NCI-H446 (cell line): ENCODE measurements at places on chromosomes 7 and 10.

DNA sequence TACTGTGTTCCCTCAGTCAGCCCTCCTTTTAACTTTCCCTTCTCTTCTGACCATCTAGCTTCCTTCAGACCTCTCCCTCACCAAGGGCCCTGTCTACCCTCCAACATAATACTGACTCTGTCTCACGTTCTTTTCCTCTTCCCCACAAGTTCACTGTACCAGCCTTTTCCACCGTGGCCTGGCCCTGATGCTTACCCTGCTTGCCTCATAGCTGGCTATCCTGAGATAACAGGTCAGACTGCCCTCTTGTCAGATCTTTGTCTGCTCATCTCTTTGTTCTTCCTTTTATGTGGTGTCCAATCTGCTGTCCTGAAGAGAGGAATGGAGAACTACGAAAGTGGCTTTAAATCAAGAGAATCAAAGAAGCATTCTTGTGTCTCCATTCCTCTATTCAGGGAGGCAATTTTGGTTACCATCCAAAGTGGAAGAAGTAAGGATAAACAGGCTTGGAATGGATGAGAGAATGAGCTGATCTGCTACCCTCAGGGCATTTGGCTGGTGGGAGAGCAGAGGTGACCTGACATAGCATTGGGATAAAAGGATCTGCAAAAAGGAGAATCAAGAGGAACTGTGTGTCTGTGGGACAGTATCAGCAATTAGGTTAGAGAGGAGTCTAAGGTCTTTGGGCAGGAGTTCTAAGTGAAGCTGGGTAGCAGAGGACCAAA, 8.1 kb downstream of the BTAF1 start:
- DNase-seq, result no peak

- no peak for DNase-seq
Observed at GRCh38 chr7:155961241-155962190, 149.3 kb upstream of the SHH start.

DNA sequence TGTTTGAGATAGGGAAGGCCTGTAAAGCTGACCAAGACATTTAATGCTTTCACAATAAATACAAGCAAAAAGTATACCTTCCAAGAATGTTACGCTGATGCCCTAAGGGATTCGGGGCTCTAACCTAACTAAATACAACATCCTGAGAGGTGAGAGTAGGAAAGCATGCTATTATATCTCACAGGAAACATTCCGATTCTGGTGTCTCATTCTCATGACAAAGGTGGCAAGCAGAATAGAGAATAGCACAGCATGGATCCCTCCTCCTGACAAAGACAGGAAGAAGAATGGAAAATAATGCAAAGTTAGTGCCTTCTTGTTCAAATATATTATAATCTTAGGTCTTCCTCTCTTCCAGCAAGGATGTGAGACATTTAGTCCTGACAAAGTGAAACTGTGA, 504.3 kb downstream of the TFEC start:
- DNase-seq, result no peak

GRCh38 chr7:150879345-150879744, 27.0 kb downstream of the AOC1 start:
- DNase-seq, result no peak

GRCh38 chr7:151081170-151082101, 827 bp upstream of the FASTK start:
- no peak for DNase-seq

GRCh38 chr10:30842894-30843293, 188.8 kb downstream of the ZNF438 start:
- no peak for DNase-seq

GRCh38 chr10:3969876-3970666, 185.1 kb upstream of the KLF6 start:
- DNase-seq, result no peak

DNA sequence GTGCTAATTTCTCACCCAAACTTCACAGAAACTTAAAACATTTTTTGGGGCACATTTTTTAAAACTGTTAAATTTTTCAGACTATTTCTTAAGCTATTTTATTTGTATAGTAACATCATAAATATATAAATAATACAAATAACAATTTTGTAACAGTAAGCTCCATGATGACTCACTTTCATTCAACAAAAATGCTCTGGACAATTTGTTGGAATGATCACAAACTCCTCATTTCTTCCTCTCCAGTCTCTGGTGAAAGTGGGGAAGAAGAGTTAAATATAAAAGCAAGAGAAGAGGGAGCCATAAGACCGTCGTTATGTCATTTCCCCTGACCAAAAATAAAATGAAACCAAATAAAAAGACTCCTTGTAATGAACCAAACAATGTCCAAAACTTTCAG, 162.4 kb downstream of the AGMO start:
- no peak for DNase-seq

DNA sequence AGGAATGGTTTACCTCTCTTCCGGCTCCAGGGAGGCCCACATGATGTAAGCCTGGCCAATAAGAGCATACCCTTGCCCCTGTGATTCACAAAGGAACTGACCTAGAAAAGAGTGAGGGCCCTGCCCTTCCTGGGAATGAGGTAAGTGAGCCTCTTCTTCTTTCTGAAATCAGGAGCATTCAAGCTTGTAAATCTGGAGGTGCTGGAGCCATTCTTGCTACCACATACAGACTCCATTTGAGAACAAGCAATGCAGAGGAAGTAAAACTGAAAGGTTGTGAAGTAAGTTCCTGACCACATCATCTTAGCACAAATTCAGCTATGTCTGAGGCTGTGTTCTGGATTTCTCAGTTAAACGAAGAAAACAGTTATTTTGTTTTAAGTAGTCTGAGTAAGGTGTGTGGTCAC, 132.2 kb downstream of the CD36 start:
- DNase-seq, result no peak

DNA sequence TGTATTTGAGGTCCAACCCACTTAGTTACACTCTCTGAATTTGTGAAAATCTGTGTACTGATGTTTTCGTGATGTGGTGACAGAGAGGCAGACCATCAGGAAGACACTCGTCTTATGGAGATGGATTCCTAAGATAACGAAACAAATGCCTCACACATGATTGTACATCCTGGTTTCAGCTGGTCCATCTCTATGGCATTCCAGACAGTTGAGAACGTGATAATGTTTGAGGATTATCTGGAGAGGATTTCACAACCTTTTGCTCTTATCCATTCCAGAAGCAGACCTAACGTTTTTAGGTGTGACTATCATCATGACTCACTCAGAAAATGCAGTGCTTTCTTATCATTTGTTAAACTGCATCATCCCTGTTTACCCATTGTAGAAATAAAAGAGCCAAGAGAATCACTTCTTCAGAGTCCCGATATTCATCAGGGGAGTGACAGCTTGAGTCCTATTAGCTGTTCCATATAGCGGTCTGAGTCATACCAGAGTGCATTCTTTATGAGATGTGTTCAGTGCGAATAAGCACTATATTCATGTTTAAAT, 74.5 kb downstream of the BMPER start:
- DNase-seq, result no peak

DNA sequence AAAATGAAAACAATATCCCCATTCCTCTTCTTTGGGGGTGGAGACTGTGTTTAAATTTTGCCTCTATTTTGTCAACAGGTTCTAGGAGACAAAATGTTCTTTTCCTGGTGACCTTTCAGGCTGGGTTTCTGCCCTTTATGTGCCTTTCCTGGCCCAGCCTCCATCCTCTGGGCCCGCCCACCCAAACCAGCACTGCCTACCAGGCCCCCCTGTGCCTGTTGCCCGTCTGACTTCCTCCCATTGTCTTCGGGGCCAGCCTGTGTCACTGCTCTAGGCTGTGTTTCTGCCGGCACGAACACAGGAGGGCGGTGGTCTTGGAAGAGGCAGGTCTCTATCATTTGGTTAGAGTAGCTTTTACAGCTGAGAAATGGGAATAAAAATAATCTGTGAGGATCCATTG, 13.9 kb downstream of the TSPAN14 start:
- DNase-seq, result no peak

DNA sequence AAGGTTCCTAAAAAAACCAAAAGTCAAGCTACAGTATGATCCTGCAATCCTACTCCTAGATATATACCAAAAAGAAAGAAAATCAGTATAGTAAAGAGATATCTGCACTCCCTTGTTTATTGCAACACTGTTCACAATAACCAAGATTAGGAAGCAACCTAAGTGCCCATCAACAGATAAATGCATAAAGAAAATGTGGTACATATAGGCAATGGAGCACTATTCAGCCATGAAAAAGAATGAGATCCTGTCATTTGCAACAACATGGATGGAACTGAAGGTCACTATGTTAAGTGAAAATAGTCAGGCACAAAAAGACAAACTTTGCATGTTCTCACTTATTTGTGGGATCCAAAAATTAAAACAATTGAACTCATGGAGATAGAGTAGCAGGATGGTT, 1159.5 kb upstream of the AUTS2 start:
- DNase-seq, result no peak

GRCh38 chr10:123039632-123039930, 30.8 kb downstream of the ACADSB start:
- no peak for DNase-seq

DNA sequence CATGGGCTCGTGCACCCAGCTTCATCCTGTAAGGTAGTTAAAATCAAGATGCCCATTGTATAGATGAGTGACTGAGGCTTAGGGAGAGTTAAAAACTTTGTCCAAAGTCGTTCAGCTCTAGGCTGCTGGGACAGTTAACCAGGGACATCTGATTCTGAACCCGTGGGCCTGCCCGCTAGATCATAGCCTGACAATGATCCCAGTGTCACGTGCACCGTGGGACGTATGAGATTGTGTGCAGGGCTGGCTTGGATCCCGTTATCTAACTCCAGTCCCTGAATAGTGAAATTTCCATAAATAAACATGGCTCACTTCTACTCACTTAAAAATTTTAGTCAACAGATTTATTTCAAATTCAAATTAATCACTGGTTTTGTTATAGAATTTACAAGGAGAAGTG, 24.9 kb downstream of the C10orf120 start:
- DNase-seq, result no peak

- no peak for DNase-seq
Observed at GRCh38 chr7:42023262-42023661, 213.7 kb downstream of the GLI3 start.

DNA sequence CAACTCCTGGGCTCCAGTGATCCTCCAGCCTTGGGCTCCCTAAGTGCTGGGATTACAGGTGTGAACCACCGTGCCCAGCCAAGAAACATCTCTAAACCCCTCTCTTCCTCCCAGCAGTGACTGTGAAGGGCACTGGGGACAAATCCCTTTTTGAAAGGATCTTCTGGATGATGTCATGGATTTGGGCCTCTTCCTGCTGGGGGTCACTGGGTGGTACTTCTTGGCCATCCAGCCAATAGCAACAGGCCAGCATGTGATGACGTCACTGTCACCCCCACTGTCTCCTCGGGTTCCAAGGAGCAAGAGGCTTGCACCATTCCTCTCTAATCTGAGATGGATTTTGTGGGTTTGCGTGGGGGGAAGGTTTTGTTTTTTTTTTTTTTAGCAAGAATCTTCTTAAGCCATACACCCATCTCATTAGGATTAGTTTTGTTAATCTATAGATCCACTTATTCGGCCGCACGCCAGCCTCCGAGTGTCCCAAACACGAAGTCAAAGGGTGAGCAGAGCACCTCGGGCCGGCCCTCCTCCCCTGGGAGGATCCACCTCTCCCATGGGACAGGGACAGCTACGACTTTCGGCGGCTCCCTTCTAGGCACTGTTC, 29.4 kb upstream of the TNRC18 start:
- no peak for DNase-seq

GRCh38 chr10:3761904-3762303, 23.1 kb downstream of the KLF6 start:
- no peak for DNase-seq

- DNase-seq, result no peak
Observed at GRCh38 chr7:157436763-157437480, 100.1 kb downstream of the DNAJB6 start.

DNA sequence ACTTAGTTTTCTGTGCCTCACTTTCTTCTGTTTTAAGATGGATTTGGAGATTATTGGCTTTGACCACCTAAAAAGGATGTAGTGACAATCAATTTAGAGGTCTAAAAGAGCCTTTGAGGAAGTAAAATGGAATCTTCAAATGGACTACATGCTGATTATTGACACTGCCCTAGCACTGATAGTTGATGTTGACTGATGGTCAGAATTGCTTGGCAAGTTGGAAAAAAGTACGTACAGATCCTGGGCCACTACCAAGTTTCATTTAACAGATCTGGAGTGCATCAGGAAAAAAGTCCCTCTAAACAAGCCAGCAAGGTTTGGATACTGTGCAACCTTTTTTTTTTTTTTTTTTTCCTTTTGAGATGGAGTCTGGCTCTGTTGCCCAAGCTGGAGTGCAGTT, 81.1 kb downstream of the TCF7L2 start:
- no peak for DNase-seq

GRCh38 chr10:31484431-31485135, 165.6 kb downstream of the ZEB1 start:
- no peak for DNase-seq

DNA sequence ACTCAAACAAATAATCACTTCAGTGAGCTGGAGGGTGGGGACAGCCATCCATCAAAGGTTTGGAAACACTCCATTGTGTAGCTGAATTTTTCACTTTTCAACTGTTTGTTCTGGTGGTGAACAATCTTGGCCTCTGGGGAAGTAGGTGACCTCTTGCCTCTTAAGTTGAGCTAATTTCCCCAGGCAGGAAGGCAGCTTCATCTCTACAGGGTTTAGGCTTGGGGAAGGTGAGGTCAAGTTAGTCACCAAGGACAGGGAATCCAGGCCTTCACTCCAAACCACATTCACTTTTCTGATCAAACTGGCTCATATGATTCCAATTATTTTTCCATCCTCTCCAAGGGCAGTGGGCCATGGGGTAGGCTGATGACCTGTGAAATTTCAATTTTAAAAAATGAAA, 138.3 kb upstream of the HABP2 start:
- DNase-seq, result no peak

GRCh38 chr10:128873411-128874054, 593.5 kb upstream of the MGMT start:
- no peak for DNase-seq

DNA sequence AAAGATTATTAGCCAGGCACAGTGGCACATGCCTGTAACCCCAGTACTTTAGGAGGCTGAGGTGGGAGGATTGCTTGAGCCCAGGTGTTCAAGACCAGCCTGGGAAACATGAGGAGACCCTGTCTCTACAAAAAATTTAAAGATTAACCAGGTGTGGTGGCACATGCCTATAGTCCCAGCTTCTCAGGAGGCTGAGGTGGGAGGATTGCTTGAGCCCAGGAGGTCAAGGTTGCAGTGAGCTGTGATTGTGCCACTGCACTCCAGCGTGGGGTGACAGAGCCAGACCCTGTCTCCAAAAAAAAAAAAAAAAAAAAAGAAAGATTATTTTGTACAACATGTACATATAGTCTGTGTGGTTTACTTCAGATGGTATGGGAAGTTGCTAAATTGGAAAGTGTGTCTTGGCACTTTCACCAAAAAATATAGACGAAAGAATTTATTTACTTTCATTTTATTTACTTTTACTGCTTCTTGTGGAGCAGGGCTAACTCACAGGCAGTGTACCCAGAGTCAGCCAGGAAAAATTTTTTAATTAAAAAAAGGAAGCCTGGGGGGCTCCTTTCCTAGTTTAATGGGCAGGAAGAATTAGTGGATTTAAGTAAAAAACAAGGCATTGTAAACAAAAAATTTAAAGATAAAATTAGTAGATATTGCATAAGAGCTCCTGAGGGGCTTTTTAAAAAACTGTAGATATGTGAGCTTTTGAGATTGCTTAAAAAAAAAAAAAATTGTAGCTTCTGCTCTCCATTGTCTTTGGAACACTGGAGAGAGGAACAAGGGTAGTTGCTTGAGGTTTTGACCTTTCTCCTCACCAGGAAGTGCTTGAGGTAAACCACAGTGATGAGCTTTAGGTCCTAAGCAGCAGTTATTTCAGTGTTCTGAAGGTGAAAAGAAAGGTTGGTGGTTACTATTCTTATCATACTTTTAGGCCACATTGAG, 44.6 kb upstream of the VDAC2 start:
- no peak for DNase-seq

GRCh38 chr10:117792214-117792613, 249.7 kb downstream of the EMX2 start:
- no peak for DNase-seq
